ENCODE measurements at places on chromosomes 1 and 21. TPM values are rescaled to one million over a fixed set of nuclear protein-coding genes. Genes with fewer than 3 reads are reported as not detected.

- peak; percentile 84 for DNase-seq
These were observed at the start of the genes TAF5L and URB2 for GRCh38 chr1:229625915-229626831. Gene TAF5L (minus strand): TSS chr1:229626122. CDS start chr1:229614482, 11,640 bp downstream. Gene URB2 (plus strand): TSS chr1:229626247. CDS start chr1:229627634, 1,387 bp downstream.

DNA sequence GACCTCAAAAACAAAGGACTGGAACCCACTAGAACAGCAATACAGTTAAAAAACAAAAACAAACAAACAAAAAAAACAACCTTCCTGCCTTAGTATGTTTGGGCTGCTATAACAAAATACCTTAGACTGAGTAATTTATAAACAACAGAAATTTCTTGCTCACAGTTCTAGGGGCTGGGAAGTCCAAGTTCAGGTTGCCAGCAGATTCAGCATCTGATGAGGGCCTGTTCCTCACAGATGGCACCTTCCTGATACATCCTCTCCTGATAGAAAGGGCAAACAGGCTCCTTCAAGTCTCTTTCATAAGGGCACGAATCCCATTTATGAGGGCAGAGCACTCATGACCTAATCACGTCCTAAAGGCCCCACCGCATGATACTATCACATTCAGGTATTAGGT, 55.9 kb downstream of the TIAM1 start:
- DNase-seq = no peak

- no peak for DNase-seq
These were observed 278.6 kb upstream of the LYPLAL1 start for GRCh38 chr1:218895064-218895587.

DNA sequence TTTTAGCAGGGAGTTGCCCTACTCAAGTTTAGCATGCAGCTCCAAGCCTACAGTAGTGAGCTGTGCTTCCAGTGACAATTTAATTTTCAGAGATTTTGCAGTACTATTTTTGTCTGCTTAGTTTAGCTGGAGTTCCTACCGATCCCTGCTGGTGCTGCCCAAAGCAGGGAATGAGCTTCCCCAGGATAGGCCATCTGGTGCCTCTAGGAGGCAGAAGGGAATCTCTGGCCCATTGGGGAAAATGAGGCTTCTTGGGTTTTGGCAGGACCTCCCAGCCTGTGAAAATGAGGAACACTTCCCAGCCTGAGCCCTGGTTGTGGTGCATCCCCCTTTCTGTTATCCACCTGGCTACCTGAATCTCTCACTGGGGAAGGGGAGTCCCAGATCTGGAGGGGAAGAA, 149.2 kb downstream of the RASAL2 start:
- no peak for DNase-seq

DNA sequence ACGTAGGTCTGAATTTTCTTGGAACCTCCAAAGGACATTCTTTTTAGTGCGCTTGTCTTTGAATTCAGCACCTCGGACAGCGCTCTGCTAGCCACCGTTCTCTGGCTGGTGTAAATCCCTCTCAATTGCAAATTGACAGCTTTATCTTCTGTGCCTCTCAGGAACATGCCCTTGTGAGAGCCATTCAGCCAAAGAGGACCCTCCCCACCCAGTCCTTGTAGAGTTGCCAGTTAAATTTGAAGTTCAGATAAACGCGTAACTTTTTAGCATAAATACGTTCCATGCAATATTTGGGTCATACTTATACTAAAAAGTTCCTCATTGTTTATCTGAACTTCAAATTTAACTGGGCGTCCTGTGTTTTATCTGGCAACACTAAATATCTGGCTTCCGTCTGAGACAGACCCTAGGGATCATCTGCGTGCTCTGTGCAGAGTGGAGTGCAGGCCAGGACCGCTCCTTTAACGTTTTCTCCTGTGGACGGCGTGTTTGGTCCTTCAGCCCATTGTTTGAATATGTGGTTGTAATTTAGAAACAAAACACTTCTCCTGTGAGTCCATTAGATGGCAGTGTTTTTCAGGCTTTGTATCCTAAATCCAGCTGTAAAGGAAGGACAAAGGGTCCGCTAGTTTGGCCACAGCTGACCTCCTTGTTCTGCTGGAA, 7.0 kb downstream of the KCNAB2 start:
- DNase-seq = peak; percentile 56

- no peak for DNase-seq
These were observed 44.6 kb downstream of the PDPN start for GRCh38 chr1:13628218-13628617.

DNA sequence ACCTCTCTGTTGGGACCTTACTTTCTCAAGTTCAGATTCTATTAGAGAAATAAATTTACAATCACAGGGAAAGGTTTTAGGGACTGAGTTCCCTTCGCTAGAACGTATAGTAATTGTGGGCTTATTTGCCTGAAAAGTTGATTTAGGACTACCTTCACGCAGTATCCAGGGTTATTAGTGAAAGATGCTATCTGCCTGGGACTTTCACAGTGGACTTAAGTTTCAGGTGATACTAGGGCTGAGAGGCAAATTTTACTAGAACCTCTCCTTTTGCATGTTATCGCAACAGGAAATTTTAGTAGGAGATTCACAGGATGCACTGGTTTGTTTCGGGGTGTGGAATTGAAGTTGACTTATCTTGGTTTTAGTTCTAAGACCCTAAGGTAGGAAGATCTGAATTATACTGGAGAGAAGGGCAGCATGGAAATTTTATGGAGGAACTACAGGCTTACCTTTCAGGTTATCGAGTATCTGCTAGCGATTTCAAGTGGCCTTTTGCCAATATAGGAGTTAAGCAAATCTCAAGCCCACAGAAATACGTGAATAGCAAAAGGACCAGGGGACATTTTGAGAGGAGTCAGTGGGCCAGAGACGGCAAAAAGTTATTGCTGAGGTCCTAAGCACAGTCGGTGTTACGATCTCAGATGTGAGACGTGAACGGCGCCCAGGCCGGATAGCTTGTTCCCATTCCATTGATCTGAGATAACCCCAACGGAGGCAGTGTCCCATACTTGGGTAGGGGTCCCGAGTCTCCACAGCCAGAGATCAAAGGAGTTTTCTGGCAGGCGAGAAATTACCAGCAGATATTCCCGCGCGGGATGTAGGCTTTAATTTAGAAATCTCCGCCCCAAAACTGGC, 723 bp upstream of the GNAI3 start:
- no peak for DNase-seq

DNA sequence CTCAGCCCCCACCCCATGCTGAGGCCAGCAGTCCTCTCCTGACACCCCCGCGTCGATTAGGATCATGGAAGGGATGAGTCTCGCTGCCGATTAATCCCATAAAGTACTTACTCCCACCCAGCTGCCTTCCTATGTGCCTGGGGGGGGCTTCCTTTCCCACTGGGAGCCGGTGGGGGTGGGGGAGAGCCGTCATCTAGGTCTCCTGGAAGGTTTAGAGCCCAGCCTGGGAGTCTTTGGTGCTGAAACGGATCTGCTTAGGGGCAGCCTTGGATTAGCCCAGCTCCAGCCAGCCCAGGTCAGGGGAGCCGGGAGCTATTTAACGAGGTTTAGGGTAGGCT, 9.8 kb downstream of the SAMD11 start:
- DNase-seq = no peak

- no peak for DNase-seq
These were observed 76.8 kb downstream of the TCP10L start for GRCh38 chr21:32508558-32508957.

- no peak for DNase-seq
These were observed 62.9 kb downstream of the ADAMTS1 start for GRCh38 chr21:26782331-26782730.

- no peak for DNase-seq
These were observed 101.1 kb upstream of the ERRFI1 start for GRCh38 chr1:8127171-8127641.

DNA sequence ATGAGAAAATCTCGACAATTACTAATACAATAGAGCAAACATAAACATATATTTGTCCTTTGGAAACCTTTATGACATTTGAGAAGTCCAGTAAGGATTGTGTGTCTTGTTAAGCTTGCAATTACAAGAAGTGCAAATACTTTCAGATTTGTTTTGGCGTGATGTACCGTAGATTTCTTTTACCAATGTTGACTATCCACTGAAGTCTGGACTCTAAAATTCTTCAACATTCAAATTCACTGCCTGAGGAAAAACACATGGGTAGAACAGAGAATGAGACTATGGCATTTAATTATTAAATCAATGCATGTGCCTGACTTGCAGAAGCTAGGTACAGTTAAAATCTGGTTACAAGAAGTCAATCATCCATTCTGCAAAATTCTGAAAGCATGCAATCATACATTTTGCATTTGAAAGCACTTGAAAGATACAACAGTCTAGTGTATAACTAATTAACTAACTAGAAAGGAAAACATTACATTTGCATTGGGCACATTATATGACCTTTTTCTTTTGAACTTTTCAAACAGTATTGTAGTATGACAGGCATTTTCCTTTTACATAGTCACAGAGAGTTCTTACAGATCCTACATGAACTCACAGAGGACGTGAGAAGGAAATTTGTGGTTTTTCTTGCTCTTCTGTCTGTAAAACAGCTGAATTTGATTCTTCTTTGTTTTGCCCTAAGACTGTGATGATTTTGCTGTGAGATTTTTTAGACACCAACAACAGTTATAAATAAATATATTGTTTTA, 511.1 kb upstream of the ADGRL4 start:
- DNase-seq = no peak

GRCh38 chr1:29960156-29960755, 723.9 kb downstream of the PTPRU start:
- DNase-seq = no peak

GRCh38 chr1:245771511-245772281, 616.9 kb downstream of the KIF26B start:
- DNase-seq = no peak

DNA sequence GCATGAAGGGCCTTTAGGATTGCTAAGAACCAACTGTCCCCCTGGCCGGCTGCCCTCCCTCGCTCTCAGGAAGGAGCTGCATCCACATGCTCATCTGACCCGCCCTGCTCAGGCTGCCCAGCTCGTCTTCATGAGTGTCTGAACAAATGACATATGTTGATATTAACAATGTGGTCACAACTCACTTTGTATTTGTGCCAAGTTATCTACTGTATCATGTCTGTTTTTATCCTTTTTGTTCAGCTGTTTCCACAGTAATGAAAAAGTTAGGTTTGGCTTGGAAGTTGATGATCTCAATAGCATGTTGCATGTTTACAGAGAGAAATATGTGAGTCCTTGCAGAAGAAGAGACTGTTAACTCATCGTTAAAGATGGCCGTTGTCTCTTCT, 75.1 kb downstream of the PHTF1 start:
- DNase-seq = no peak

DNA sequence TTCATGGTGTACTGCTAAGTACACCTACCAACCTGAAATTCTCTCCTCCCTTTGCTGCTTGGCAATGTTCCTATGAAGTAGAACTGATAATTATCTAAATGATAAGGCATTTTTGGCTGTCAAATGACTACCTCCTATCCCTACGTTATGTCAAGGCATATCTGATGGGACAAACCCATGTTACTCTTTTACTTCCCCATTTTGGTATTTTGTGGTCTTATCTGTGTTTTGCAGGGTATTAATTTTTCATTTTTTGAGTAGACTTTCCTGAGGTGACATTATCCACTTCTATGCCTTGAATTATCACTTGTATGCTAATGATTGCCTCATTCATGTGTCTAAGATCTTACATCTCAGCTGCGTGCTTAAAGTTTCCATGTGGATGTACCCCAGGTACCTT, 499.6 kb upstream of the B3GALT2 start:
- no peak for DNase-seq

DNA sequence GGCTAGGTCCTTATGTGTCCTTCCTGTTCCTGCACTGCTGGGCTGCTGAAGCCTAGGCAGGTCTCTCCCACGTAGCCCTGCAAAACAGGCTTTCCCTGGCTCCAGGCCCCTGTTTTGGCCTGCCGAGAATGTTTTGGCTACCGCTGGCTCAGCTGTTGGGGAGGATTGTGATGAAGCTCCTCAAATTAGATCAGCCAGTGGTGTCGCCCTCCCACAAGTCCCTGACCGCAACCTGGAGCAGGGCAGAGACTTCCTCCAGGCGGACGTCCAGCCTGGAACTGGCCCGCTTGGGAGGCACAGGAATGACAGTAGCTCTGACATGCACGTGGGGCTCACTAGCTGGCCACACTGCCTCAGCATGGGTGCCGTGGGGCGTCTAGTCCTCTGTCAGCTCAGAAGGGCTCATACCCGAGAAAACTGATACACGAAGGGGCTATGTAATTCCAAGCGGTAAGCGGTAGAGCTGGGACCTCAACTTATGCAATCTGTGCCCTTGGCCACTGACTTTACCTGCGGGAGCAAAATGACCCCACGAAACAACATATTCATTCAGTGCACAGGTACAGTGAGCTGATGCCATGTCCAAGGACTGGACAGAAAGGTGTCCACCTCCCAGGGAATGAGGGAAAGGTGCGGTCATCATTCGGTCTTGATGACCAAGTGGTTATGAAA, 26.6 kb downstream of the DHRS3 start:
- no peak for DNase-seq

DNA sequence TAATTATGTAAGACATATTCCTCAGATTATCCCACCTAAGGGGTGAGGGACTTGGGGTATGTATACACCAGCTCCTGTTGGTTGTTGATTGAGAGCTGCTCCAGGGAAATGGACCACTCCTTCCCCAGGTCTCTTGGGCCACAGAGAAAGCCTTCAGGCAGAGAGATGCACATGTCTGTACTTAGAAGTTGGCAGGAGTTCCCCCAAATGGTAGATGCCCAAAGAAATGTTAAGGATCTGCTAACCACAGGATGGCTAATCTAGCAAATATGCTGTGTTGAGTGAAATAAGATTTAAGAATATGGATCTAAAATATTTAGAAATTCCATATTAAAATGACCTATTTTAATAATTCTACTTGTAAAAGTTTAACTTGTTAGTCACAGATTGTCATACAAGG, 100.8 kb upstream of the DNAH14 start:
- DNase-seq = no peak

GRCh38 chr1:113940365-113941244, 11.5 kb downstream of the HIPK1 start:
- no peak for DNase-seq

GRCh38 chr1:185598332-185598731, 135.9 kb upstream of the HMCN1 start:
- no peak for DNase-seq

Gene ZNF326
- 23.0 TPM for polyA plus RNA-seq

Gene NECAP2
- 32.8 TPM for polyA plus RNA-seq

Gene EXTL1
- polyA plus RNA-seq = 4.8 TPM

Gene TTC24
- 0.32 TPM for polyA plus RNA-seq

Gene HEYL
- polyA plus RNA-seq = 50.6 TPM

Gene ITLN1
- not detected for polyA plus RNA-seq

Gene FLG2
- polyA plus RNA-seq = 0.06 TPM

Gene SLC44A5
- polyA plus RNA-seq = 0.30 TPM

Gene TMEM269
- polyA plus RNA-seq = 0.83 TPM

Gene BARHL2
- polyA plus RNA-seq = not detected

Gene OR2T33
- not detected for polyA plus RNA-seq

Gene LPAR3
- 0.11 TPM for polyA plus RNA-seq

Gene NLRP3
- polyA plus RNA-seq = 0.66 TPM
